ENCODE measurements at places on chromosomes 16 and 17.

DNA sequence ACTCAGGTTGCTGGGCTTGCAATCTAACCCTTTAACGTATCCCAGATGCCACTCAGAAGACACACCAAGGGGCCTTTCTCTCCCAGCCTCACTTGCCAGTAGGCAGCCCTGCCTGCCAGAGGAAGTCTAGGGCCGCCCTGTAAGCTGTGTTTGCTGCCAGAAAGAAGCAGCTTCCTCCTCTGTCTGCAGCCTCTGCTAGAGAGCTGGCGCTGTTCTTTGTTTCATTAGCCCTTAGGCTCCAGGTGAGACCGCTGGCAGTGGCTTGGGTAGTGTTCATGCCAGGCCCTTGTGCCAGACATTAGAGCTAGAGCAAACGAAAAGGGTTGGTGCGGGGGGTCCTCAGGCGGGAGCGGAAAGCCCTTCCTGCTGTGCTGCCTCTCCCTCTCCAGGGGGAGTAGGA, 8.9 kb downstream of the CTRL start:
- H3K4me1 ChIP-seq, result peaks cover 23% of the 10 kb centered on the region
- H3K27me3 ChIP-seq, result no peaks in the 10 kb centered on the region
- H3K36me3 ChIP-seq, result no peaks in the 10 kb centered on the region

GRCh38 chr17:45942284-45942683, 47.9 kb downstream of the MAPT start:
- H3K4me1 ChIP-seq, result peaks cover 42% of the 10 kb centered on the region
- peak overlapping the region; percentile 34 for H3K4me3 ChIP-seq
- no peak for DNase-seq
- no peak overlapping the region for H3K27ac ChIP-seq
- no peaks in the 10 kb centered on the region for H3K36me3 ChIP-seq

GRCh38 chr16:47574091-47575054, 113.2 kb downstream of the PHKB start:
- no peaks in the 10 kb centered on the region for H3K27me3 ChIP-seq
- H3K4me1 ChIP-seq, result peaks cover 7% of the 10 kb centered on the region
- DNase-seq, result no peak
- no peak overlapping the region for H3K4me3 ChIP-seq
- H3K36me3 ChIP-seq, result peaks cover 8% of the 10 kb centered on the region

- no peak overlapping the region for H3K4me3 ChIP-seq
- H3K27me3 ChIP-seq, result peaks cover 11% of the 10 kb centered on the region
- DNase-seq, result no peak
- H3K27ac ChIP-seq, result no peak overlapping the region
- H3K4me1 ChIP-seq, result 0 out of 2 replicates have a peak, but pooled peaks cover 3% of the 10 kb centered on the region
Measured at GRCh38 chr17:52235516-52235915, 77.0 kb upstream of the CA10 start.

GRCh38 chr16:5758281-5758680, 660.7 kb upstream of the EEF2KMT start:
- H3K4me1 ChIP-seq, result no peaks in the 10 kb centered on the region
- no peak overlapping the region for H3K4me3 ChIP-seq
- peaks cover 72% of the 10 kb centered on the region for H3K36me3 ChIP-seq
- DNase-seq, result no peak
- H3K27ac ChIP-seq, result no peak overlapping the region
- peaks cover 11% of the 10 kb centered on the region for H3K27me3 ChIP-seq

DNA sequence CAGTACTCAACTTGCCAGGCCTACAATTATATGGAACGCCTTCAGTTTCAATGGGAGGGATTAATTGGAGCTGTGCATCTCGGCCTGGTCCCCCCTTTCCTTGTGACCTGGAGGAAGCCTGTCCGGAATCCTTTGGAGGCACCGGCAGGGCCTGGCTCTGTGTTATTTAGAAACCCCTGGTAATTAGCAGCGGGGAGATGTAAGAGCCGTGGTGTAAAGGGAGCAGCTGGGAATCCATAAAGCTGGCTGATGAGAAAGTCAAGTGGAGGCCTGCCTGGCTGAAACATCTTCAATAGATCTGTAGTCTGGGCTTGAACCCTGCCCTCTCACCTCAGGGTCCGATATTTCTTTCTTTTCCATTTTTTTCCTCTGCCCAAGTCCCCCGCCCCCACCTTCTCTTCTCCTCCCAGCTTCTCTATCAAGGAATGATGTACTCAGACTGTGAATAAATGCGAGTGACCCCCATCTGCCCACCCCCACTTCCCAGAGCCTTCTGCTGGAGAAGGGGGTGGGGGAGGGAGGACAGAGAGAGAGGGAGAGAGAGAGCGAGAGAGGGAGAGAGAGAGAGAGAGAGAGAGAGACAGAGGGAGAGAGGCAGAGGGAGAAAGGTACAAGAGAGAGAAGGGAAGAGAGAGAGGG, 495.5 kb upstream of the ZFHX3 start:
- no peaks in the 10 kb centered on the region for H3K36me3 ChIP-seq
- DNase-seq, result no peak
- H3K27ac ChIP-seq, result peak overlapping the region; percentile 60
- peak overlapping the region; percentile 27 for H3K4me3 ChIP-seq

DNA sequence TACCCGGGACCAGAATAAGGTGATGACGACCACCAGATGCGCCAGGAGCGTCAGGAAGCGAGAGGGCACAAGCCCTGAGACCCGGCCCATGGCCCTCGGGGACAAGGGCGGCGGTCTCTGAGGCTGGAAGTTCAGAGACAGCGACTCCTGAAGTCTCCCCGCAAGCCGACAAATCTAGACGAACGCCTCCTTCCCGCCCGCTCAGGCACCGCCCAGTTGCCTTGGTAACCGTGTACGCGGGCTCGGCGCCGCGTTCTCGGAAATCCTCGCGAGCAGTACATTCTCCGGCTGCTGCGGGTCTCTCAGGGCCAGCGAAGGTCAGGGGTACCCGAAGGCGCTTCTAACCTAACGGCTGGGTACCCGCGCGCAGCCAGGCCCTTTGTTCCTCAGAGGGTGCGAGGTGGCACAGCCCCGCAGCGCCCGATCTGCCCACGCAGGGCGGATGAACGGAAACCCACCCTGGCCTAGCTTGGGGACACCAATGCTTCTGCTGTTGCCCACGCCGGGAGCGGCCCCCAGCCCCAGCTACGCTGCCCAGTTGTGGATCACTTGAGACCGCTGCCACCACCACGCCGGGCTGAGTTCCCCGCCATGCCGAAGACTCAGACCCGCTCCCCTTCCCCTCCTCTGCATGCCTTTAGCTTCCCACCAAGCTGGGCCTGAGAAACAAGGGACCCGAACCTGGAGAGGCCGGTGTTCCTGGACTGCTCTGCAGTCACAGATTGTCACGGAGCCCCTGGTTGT, at the start of gene TMEM107:
Gene TMEM107 (minus strand): TSS at position 184 of the 744 bp plus-strand sequence. CDS start 94 bp downstream, at position 90.
- DNase-seq, result peak; percentile 93
- no peaks in the 10 kb centered on the region for H3K27me3 ChIP-seq
- peak within 1 kb of the TSS; percentile 85 for H3K4me3 ChIP-seq
- H3K4me1 ChIP-seq, result peaks cover 31% of the 10 kb centered on the region
- peak within 1 kb of the TSS; percentile 91 for H3K27ac ChIP-seq
- no peaks in the 10 kb centered on the region for H3K36me3 ChIP-seq

DNA sequence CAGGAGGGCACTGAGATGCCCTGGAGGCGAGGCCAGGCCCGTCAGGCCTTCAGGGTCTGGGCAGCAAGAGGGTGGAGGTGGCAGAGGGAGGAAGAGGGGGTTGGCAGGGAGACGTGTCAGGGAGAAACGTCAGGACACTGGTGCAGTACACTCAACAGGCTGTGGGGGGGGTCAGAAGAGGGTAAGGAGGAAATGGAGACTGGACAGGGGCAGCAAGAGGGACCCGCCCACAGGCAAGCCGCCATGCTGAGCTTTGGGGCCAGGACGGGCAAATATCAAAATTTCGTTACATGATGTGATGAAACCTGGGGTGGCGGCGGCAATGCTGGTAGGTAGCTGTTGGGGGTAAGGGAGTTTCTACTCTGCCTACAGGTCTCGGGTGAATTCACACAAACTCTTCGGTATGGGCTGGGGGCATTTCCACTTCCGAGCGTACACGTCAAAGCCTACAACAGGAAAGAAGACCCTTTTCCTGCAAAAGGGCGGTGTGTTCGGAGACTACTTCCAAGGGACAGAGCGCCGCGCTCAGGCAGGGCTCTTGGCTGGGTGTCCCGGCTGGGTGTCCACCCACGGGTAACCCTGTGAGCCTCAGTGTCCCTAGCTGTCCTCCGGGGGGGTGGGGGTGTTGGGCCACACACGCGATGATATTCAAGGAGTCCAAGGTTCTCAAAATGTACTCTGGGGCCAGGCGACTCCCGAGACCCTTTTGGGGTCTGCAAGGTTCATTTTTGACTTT, 43.3 kb upstream of the ATP2A3 start:
- no peak overlapping the region for H3K4me3 ChIP-seq
- no peak for DNase-seq
- peaks cover 12% of the 10 kb centered on the region for H3K36me3 ChIP-seq
- H3K27me3 ChIP-seq, result no peaks in the 10 kb centered on the region
- peaks cover 19% of the 10 kb centered on the region for H3K4me1 ChIP-seq

DNA sequence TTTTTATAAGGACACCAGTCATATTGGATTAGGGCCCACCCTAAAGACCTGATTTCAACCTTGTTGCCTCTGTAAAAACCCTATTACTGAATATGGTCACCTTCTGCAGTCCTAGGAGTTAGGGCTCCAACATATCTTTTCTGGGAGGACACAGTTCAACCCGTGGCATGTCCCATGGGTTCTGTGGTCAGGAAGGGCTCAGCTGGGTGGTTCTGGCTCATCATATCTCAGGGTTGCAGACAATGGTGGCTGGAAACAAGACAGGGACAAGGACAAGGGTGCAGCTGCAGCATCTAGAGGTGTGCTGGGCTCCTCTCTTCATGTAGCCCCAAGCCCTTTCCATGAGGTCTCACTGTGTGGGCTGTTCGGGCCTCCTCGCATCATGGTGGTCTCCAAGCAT, 63.1 kb upstream of the FOXF1 start:
- no peaks in the 10 kb centered on the region for H3K27me3 ChIP-seq
- H3K4me3 ChIP-seq, result no peak overlapping the region
- no peak overlapping the region for H3K27ac ChIP-seq

DNA sequence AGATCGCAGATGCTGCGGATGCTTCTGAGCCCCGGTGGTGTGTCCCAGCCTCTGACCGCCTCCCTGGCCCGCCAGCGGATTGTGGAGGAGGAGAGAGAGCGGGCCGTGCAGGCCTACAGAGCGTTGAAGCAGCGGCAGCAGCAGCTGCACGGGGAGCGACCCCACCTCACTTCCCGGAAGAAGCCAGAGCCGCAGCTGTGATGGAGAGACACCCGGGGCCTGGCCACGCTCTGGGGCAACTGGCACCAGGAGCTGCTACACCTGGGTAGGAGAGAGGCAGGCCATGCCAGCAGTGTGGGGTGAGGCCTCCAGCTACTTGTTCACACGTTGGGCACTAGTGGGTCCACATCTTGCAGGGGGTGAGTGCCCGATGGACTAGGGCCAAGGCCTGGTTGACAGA, 6.0 kb downstream of the CCDC137 start:
- no peak overlapping the region for H3K4me3 ChIP-seq
- H3K4me1 ChIP-seq, result peaks cover 10% of the 10 kb centered on the region
- H3K27me3 ChIP-seq, result no peaks in the 10 kb centered on the region
- H3K36me3 ChIP-seq, result peaks cover 53% of the 10 kb centered on the region
- H3K27ac ChIP-seq, result no peak overlapping the region

- H3K36me3 ChIP-seq, result peaks cover 13% of the 10 kb centered on the region
- no peaks in the 10 kb centered on the region for H3K4me1 ChIP-seq
- no peak overlapping the region for H3K27ac ChIP-seq
- H3K4me3 ChIP-seq, result no peak overlapping the region
Measured at GRCh38 chr17:11908711-11909146, 88.5 kb downstream of the ZNF18 start.

DNA sequence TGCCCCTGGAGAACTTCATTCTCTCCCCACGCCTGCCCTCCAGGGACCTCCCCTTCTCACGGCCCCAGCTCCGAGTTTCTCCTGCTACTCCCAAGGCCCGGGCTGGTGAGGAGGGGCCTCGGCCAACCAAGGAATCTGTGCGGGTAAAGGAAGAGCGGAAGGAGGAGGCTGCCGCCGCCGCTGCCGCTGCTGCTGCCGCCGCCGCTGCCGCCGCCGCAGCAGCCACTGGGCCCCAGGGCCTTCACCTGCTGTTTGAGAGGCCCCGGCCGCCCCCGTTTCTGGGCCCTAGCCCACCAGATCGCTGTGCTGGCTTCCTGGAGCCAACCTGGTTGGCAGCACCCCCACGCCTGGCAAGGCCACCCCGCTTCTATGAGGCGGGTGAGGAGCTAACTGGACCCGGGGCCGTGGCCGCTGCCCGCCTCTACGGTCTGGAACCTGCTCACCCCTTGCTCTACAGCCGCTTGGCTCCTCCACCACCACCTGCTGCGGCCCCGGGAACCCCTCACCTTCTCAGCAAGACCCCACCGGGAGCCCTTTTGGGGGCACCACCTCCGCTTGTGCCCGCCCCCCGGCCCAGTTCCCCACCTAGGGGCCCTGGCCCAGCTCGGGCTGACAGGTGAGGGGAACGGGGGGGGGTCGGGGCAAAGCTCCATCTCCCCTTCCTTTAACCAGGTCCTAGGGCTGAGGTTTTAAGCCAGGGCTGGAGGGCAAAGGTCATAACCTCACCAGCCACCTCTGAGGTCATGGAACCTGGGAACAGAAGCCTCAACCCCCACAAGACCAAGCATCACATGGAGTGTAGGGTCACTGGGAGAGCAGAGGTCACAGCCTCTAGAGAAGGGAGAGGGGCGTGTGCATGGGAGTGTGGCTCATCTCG, 11.0 kb downstream of the FBRS start:
- H3K36me3 ChIP-seq, result peaks cover 17% of the 10 kb centered on the region
- H3K4me1 ChIP-seq, result no peaks in the 10 kb centered on the region
- peaks cover 87% of the 10 kb centered on the region for H3K27me3 ChIP-seq
- no peak overlapping the region for H3K4me3 ChIP-seq

- H3K4me3 ChIP-seq, result no peak overlapping the region
- H3K4me1 ChIP-seq, result peaks cover 55% of the 10 kb centered on the region
- no peaks in the 10 kb centered on the region for H3K36me3 ChIP-seq
- DNase-seq, result no peak
- peaks cover 35% of the 10 kb centered on the region for H3K27me3 ChIP-seq
Measured at GRCh38 chr16:56677474-56677873, 4.8 kb upstream of the MT1X start.

GRCh38 chr17:22512997-22513538, 820.7 kb downstream of the KCNJ18 start:
- no peak for DNase-seq
- H3K36me3 ChIP-seq, result peaks cover 68% of the 10 kb centered on the region
- H3K4me3 ChIP-seq, result no peak overlapping the region
- peaks cover 10% of the 10 kb centered on the region for H3K27me3 ChIP-seq

- no peak overlapping the region for H3K4me3 ChIP-seq
- DNase-seq, result no peak
- no peaks in the 10 kb centered on the region for H3K27me3 ChIP-seq
- no peak overlapping the region for H3K27ac ChIP-seq
- H3K36me3 ChIP-seq, result peaks cover 4% of the 10 kb centered on the region
Measured at GRCh38 chr16:47310792-47311211, 150.1 kb downstream of the ITFG1 start.

- no peaks in the 10 kb centered on the region for H3K36me3 ChIP-seq
- DNase-seq, result no peak
- no peaks in the 10 kb centered on the region for H3K27me3 ChIP-seq
- H3K4me3 ChIP-seq, result peak overlapping the region; percentile 95
Measured at GRCh38 chr17:2396192-2396567, 4.7 kb downstream of the MNT start.

- H3K27ac ChIP-seq, result peak overlapping the region; percentile 44
- DNase-seq, result peak; percentile 81
- no peak overlapping the region for H3K4me3 ChIP-seq
- H3K36me3 ChIP-seq, result no peaks in the 10 kb centered on the region
- peaks cover 32% of the 10 kb centered on the region for H3K4me1 ChIP-seq
Measured at GRCh38 chr17:17919169-17920107, 52.8 kb downstream of the TOM1L2 start.

GRCh38 chr17:15048933-15049794, 216.0 kb downstream of the PMP22 start:
- H3K27ac ChIP-seq, result peak overlapping the region; percentile 79
- H3K27me3 ChIP-seq, result no peaks in the 10 kb centered on the region
- H3K4me3 ChIP-seq, result no peak overlapping the region
- peaks cover 37% of the 10 kb centered on the region for H3K4me1 ChIP-seq
- H3K36me3 ChIP-seq, result peaks cover 4% of the 10 kb centered on the region
- no peak for DNase-seq

Data from WTC11 (cell line).